ENCODE measurements at places on chromosomes 3 and 15. TPM values are rescaled to one million over a fixed set of nuclear protein-coding genes. Genes with fewer than 3 reads are reported as not detected.

DNA sequence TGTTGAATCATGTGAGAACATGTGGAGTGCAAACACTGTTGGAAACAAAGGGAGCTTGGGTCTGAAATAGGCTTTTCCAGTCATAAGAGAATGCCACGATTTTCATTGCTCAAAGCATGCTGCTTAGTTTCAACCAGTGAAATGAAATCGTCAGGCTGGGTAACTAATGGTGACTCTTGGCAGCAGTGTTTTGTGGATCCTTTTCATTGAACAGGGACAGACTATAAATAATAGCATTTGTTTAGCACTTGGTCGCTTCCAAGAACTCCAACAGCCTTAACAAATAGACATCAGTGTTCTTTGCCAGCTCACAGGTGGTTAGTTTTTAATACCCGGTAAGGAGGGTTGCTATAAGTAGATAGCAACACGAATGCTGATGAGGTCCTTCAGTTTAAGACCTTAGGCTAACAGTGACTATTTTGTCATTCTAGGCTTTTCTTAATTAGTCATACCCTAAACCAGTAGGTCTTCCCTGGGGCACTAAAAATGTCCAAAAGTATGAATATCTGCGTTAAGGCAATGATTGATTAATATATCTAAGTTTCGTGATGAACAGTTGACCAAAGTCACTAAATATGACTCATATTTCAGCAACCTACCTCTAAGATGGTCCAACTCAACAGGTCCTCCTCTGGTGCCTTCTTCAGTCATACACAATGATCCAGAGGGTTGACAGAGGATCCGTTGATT lies 15.8 kb downstream of the TP63 start:
- DNase-seq, result no peak

- no peak for DNase-seq
Observed at GRCh38 chr15:70726753-70727152, 36.6 kb downstream of the UACA start.

- DNase-seq, result no peak
Observed at GRCh38 chr3:153282355-153282754, 120.3 kb downstream of the RAP2B start.

Gene LRRIQ4
- polyA plus RNA-seq, result not detected

Measured in immature natural killer cell (primary cell).